ENCODE measurements at places on chromosomes 5 and 9.

- no peak for DNase-seq
Measured at GRCh38 chr5:23268136-23268535, 239.3 kb upstream of the PRDM9 start.

DNA sequence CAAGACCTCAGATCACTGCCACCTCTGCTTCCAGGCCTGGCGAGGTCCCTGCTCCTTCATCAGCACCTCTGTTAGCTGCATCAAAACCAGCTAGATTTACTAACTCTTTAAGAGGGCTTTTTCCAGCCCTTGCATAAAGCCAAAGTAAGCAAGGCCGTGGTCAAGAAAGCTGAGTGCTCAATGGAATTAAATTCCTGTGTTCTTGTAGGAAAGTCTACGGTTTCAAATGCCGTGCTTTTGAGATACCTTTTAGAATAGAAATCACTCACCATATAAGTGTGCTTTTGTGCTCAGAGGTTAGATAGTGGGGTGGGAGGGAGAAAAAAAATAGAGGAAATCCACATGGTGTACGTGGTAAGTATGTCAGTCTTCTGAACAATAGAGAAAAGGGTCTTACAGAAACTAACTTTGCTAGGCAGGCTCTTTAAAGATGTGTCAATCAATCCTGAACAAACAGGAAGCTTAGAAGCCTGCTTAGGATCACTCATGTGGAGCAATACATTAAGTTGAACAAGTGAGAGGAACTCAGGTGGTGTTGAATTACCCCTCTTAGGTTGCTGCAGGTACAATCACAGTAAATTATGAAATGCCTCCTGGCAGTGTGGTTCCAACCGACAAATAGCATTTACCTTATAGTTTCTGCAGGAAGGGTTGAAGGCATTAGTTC is 79.7 kb downstream of the SEMA6A start:
- no peak for DNase-seq

- no peak for DNase-seq
Measured at GRCh38 chr5:34011536-34011935, 3.7 kb upstream of the AMACR start.

- DNase-seq, result no peak
Measured at GRCh38 chr5:53403758-53404157, 76.7 kb upstream of the FST start.

GRCh38 chr9:115837618-115838017 is 316.0 kb upstream of the PAPPA start:
- DNase-seq, result no peak
